Natural killer cell treated with Interleukin-12 subunit alpha and Interleukin-12 subunit beta and Interleukin-15 and Interleukin-18, amount 100 ng/mL, for 72 hours (primary cell): ENCODE measurements at places on chromosomes 6 and 20. TPM values are rescaled to one million over a fixed set of nuclear protein-coding genes. Genes with fewer than 3 reads are reported as not detected.

DNA sequence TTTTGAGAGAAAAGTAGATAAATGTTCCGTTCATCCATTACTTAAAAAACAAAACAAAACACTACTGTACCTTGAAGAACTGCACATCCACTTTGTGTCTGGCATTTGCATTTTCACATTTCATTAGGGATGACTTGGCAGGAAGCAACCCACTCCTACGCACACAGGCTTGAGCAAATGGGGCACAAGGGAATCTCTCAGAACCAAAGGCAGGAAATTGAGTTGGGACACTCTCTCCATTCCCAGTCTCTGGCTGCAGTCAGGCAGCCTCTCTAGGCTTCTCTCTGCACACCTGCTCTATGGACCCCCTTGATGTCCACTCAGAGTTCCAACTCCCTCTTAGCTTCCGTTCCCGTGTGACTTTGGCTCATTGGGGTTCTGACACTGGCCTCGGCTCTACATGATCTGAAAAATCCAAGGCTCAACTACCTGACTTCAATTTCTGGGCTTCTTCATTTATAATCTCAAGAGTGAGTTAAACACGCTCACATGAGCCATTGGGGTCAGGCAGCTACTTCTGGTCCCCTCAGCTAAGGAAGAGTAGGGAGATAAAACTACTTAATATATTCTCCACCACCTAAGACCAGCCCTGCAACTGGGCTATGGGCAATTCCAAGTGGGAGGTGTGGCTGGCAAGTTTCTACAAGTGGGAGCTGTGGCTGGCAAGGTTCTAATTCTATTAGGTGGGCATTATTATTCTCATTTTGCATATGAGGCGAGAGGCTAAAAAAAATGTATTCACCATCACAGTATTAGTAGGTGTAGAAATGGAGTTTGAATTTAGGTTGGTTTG lies 251.9 kb downstream of the SOD2 start:
- no peak overlapping the region for H3K4me3 ChIP-seq
- DNase-seq = no peak
- no peaks in the 10 kb centered on the region for H3K36me3 ChIP-seq
- no peaks in the 10 kb centered on the region for H3K4me1 ChIP-seq
- no peak overlapping the region for H3K27ac ChIP-seq

GRCh38 chr6:156154896-156155295 lies 622.3 kb upstream of the ARID1B start:
- H3K27me3 ChIP-seq = peaks cover 2% of the 10 kb centered on the region
- no peaks in the 10 kb centered on the region for H3K36me3 ChIP-seq
- no peak for DNase-seq
- H3K4me1 ChIP-seq = no peaks in the 10 kb centered on the region
- no peak overlapping the region for H3K27ac ChIP-seq

GRCh38 chr20:16612706-16613105 lies 39.5 kb upstream of the KIF16B start:
- H3K27ac ChIP-seq = no peak overlapping the region
- H3K4me3 ChIP-seq = no peak overlapping the region
- no peak for DNase-seq
- no peaks in the 10 kb centered on the region for H3K4me1 ChIP-seq
- no peaks in the 10 kb centered on the region for H3K36me3 ChIP-seq

SLC17A1 gene
- total RNA-seq = not detected

DNA sequence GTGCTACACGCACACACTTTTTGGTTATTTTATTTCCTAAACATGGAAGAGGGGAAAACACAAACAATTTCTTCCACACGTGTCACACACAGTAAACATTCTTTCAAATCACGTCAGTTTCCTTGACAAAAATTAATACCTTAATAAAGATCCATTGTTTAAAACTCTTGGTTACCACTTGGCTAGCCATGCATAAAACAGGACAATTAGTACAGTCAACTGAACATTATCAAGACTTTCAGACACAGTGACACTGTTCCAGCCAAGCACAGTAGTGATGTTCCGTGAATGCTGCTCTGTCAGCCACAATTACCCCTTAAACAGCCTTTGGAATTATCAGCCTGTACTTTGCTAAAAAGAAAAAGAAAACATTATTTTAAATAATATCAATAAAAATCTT lies 50.8 kb downstream of the GMDS start:
- peaks cover 2% of the 10 kb centered on the region for H3K4me1 ChIP-seq
- no peak overlapping the region for H3K27ac ChIP-seq
- H3K4me3 ChIP-seq = no peak overlapping the region
- no peaks in the 10 kb centered on the region for H3K36me3 ChIP-seq
- H3K27me3 ChIP-seq = no peaks in the 10 kb centered on the region

FOXS1 gene
- total RNA-seq = not detected

DNA sequence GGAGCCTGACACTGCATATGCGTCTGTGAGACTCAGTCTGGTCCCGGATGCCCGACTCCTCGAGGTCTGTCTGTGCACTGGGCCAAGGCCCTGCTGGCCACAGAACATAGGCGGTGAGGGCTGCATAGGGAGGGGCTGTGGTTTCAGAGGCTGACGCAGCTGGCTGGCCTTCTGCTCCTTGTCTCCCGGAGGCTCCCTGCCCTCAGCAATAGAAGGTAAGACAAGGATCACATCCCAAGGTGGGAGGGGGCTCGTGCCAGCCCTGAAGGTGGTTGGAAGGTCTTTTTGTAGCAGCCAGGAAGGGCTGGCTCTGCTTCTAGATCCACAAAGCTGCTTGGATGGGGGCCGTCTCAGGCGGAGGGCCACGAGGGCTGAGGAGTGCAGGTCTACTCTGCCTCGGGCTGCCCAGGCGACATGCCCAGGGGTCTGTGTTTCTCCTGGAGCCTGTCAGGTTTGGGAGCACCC lies 239.8 kb upstream of the SULF2 start:
- no peak overlapping the region for H3K4me3 ChIP-seq
- H3K27ac ChIP-seq = no peak overlapping the region
- H3K36me3 ChIP-seq = no peaks in the 10 kb centered on the region
- H3K27me3 ChIP-seq = peaks cover 25% of the 10 kb centered on the region
- H3K4me1 ChIP-seq = no peaks in the 10 kb centered on the region

DNA sequence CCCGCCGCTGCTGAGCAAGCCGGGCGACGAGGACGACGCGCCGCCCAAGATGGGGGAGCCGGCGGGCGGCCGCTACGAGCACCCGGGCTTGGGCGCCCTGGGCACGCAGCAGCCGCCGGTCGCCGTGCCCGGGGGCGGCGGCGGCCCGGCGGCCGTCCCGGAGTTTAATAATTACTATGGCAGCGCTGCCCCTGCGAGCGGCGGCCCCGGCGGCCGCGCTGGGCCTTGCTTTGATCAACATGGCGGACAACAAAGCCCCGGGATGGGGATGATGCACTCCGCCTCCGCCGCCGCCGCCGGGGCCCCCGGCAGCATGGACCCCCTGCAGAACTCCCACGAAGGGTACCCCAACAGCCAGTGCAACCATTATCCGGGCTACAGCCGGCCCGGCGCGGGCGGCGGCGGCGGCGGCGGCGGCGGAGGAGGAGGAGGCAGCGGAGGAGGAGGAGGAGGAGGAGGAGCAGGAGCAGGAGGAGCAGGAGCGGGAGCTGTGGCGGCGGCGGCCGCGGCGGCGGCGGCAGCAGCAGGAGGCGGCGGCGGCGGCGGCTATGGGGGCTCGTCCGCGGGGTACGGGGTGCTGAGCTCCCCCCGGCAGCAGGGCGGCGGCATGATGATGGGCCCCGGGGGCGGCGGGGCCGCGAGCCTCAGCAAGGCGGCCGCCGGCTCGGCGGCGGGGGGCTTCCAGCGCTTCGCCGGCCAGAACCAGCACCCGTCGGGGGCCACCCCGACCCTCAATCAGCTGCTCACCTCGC lies 1.5 kb downstream of the ARID1B start:
- H3K27ac ChIP-seq = peak overlapping the region; percentile 94
- peak; percentile 66 for DNase-seq
- peaks cover 6% of the 10 kb centered on the region for H3K36me3 ChIP-seq
- peaks cover 39% of the 10 kb centered on the region for H3K4me1 ChIP-seq

DNA sequence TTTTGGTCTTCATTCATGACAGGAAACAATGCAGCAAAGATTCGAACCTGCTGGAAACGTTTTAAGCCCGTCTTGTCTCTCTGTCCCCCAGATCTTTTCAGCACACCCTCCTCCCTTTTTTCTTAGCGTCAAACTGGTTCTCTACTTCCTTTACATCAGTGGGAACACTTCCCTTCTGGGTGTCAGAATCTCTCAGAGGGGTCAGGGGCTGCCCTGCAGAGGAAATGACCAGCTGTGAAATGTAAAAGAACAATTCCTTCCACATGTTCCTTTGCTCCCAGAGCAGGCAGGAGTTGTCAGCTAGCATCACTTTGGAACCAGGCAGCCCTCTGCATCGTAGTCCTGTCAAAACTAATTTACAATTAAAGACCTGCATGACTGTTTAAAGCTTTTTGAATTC lies 619.0 kb downstream of the TFAP2A start:
- H3K4me1 ChIP-seq = no peaks in the 10 kb centered on the region
- H3K27ac ChIP-seq = no peak overlapping the region
- no peak overlapping the region for H3K4me3 ChIP-seq
- DNase-seq = no peak

GRCh38 chr20:55667955-55668354 lies 337.4 kb downstream of the CBLN4 start:
- no peaks in the 10 kb centered on the region for H3K27me3 ChIP-seq
- no peak overlapping the region for H3K4me3 ChIP-seq
- no peaks in the 10 kb centered on the region for H3K36me3 ChIP-seq
- H3K4me1 ChIP-seq = no peaks in the 10 kb centered on the region
- H3K27ac ChIP-seq = no peak overlapping the region
- no peak for DNase-seq

DNA sequence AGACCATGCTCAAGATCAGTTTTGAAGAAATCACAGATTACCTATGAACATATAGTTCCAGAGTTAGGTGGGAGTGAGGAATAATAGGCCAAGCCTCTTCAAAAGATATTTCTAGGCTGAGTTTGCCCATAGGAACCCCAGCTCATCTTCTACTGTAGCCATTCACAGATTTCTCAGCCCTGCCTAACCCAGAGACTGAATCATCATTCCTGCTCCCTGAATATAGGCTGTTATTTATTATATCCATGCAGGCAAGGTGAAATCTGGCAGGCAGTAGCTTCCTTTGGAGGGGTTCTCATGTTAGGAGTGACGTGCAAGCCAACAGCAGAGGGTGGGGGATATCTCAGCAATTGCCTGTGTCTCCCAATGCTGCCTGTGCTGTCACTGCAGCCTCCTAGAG lies 25.6 kb upstream of the ADGRF4 start:
- H3K27ac ChIP-seq = no peak overlapping the region
- H3K36me3 ChIP-seq = no peaks in the 10 kb centered on the region
- DNase-seq = no peak
- H3K4me1 ChIP-seq = no peaks in the 10 kb centered on the region

DNA sequence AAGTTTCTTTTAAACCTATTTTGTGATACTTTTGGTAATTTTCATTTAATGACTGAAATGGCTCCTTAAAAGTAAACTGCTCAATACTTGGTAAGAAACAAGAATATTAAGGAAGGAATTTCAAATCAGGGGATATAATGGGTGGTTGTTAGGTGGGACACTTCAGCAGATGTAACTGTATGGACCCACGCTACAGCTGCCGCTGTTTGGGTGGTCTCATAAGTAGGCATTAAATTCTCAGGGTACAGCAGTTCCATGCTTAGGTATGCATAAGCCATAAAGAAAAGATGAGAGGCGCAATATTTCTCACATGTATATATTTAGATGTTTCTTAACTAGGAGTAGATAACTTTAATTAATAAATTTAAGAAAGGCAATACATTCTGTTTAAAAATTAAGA lies 35.0 kb downstream of the COL19A1 start:
- no peaks in the 10 kb centered on the region for H3K36me3 ChIP-seq
- H3K4me3 ChIP-seq = no peak overlapping the region
- no peaks in the 10 kb centered on the region for H3K4me1 ChIP-seq
- no peak overlapping the region for H3K27ac ChIP-seq
- H3K27me3 ChIP-seq = no peaks in the 10 kb centered on the region

DNA sequence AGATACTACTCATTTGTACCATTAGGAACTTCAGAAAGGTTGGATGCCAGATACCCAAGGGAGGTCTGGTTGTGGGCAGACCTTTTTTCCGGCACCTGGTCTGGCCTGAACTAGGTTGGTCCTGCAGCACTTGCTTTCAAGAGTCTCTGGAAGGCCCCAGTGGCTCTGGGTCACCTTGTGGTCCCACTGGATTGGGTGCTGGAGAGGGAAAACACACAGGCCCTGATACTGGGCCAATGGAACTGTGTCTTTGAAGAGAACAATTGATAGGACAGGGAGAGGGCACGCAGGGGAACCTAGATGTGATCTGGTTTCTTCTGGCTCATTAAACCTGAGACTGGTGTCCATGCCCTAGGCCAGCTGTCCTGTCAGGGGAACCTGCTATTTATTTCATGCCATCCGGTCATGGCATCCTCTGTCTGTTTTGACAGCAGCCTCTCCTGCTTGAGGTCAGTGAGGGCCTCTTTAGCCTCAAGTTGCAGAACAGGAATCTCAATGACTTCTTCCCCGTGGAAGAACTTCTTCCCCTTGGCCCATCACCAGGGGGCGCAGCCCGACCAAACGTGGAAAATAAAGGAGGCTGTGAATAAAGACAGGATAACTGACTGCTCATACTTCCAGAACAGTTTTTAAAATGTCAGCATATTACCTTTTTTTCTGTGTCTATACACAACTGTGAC lies 25.0 kb downstream of the TAF8 start:
- peaks cover 3% of the 10 kb centered on the region for H3K4me1 ChIP-seq
- H3K36me3 ChIP-seq = peaks cover 11% of the 10 kb centered on the region
- H3K4me3 ChIP-seq = no peak overlapping the region
- H3K27me3 ChIP-seq = no peaks in the 10 kb centered on the region
- no peak for DNase-seq
- H3K27ac ChIP-seq = no peak overlapping the region

- no peaks in the 10 kb centered on the region for H3K27me3 ChIP-seq
- H3K4me3 ChIP-seq = no peak overlapping the region
- no peak overlapping the region for H3K27ac ChIP-seq
- H3K4me1 ChIP-seq = peaks cover 12% of the 10 kb centered on the region
- H3K36me3 ChIP-seq = no peaks in the 10 kb centered on the region
- DNase-seq = no peak
Measured at GRCh38 chr20:17617868-17618672, 48.2 kb downstream of the DSTN start.

SLC17A2 gene
- total RNA-seq = not detected

- H3K4me1 ChIP-seq = peaks cover 12% of the 10 kb centered on the region
- no peak for DNase-seq
- peak overlapping the region; percentile 4 for H3K4me3 ChIP-seq
- H3K27ac ChIP-seq = no peak overlapping the region
Measured at GRCh38 chr20:25706793-25707192, 10.1 kb upstream of the ZNF337 start.

RPN2 gene
- 211 TPM for total RNA-seq

- peak overlapping the region; percentile 94 for H3K27ac ChIP-seq
- peaks cover 48% of the 10 kb centered on the region for H3K4me1 ChIP-seq
Measured at GRCh38 chr6:30570740-30571074, 535 bp upstream of the ABCF1 start.

RIPOR2 gene
- total RNA-seq = 88.4 TPM

BMP6 gene
- not detected for total RNA-seq
